ENCODE measurements at places on chromosomes 6 and 20.
A peak's percentile ranks its signal among the peaks of the same experiment; 100 is the strongest.

GRCh38 chr6:157148391-157149323 lies 174.7 kb downstream of the TMEM242 start:
- DNase-seq = no peak

- DNase-seq = no peak
These were observed 84.3 kb upstream of the TMEM181 start for GRCh38 chr6:158475344-158476302.

DNA sequence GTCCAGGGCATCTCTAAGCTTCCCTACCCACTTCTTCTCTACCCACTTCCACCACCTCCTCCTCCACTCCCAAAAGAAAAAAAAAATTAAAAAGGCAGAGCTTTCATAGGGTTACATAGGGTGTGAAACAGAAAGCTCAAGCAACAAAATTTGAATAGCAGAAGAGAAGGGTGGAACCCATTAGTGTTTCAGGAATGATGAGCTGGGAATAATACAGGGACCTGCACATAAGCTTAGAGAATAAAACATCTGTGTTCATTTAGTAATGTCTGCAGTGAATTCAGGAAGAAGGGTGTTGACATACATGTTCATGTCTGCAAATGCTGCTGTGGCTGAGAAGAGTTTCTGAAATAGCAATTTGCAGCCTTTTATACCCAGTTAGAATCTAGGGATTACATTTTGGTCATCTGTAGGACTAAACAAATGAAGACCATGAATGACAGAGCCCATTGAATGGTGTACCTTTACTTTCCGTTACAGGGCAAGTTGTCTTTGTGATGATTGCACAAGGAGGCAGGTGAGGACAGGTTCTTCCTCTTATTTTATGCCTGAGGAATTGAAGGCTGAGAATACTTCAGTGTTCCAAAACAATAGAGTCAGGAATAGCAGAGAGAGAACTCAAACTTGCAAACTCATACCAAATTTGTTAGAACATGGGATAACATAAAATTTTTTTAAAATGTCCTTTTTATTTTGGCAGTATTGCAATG lies 975.1 kb downstream of the TFAP2A start:
- DNase-seq = no peak

- no peak for DNase-seq
These were observed 22.4 kb upstream of the CALHM6 start for GRCh38 chr6:116438590-116439448.

GRCh38 chr6:9612489-9612888 lies 802.4 kb downstream of the TFAP2A start:
- no peak for DNase-seq

DNA sequence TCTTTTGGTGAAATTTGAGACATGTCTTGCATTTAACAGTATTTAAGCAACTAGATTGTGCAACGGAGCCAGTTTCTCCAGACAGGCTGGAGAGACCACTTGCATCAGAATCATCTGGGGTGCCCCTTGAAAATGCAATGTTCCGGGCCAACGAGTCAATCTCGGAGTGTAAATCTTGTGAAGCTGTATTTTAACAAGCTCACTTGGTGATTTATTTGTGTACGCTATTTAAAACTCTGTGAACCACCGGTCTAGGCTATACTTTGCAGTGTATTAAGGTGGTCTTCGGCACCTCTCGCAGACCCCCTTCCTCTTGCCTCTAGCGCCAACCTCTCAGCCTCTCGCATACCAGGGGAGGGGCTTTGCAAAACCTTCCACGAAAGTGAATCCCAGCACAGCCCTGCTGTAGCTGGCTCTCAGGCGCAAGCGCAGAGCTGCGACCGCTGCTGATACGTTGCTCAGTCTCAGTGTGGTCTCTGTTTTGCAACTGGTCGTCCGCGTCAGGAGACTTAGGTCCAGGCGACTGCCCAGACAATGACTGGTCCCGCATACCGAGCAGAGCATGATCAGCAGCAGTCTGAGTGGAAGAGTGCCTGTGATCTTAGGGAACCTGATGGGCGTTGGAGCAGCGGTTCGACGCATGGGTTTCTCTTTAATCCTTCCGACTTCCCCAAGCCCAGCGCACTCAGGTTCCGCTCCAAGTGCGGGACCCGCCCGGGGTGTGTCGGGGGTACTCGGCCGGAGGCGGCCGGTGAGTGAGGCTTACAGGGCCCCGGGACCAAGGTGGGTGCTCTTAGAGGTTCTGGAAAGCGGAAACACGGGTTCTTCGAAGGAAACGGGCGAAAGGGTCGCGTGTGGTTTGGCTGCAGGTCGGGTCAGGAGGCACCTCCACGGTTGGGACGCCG lies at the start of gene ZNF391:
ZNF391 (plus strand) TSS at position 467 of the 905 bp plus-strand sequence. CDS start 11,612 bp downstream, outside the sequence.
- peak; percentile 48 for DNase-seq

- no peak for DNase-seq
These were observed 79.7 kb upstream of the NFATC2 start for GRCh38 chr20:51622004-51622874.

DNA sequence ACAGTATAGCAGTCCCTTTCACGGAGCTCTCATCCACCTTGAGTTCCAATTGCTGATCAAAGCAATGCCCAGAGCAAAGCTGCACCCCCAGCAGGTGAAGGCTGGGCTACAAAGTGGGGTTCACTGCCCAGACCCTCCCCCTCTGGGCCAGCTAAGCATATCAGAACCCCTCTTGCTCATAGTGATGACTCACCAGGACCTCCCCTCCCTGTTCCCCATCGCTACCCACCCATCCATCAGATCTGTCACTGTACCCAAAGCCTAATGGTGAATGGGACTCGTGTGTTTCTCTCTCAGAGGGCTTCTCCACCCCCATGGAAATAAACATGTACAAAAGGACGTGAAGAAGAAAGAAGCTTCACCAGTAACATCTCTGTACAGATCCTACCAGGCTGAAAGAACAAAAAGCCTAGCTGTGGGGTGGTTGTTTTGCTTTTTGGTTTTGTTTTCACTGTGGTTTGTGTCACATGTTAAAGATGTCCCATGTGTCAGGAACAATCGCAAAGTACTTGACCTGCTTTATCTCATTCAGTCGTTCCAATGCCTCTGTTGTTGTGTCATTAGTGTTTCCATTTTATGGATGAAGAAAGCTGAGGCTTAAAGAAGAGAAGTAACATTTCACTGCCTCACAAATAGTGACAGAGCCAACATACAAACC lies 518.5 kb downstream of the CD83 start:
- DNase-seq = no peak

GRCh38 chr6:39295611-39296011 lies 18.6 kb downstream of the KCNK17 start:
- DNase-seq = no peak

- DNase-seq = no peak
These were observed 57.2 kb upstream of the ANKEF1 start for GRCh38 chr20:9977629-9978028.

DNA sequence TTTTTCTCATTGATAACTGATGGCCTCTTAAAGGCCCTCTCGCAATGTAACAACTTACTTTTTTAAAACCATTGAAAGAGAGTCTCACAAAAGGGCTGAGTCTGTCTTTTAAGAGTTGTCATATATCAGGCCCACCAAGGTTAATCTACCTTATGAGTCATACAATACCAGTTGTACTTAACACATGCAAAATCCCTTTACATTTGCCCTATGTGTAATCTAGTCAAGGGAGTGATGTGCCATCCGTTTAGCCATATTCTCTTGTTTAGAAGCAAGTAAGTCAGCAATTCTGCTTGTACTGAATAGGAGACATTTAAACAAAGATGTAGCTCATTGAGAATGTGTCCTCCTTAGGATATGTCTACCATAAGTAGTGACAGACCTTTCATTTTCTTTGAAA lies 143.7 kb downstream of the TENT5A start:
- DNase-seq = no peak

GRCh38 chr20:35908007-35908406 lies 46.3 kb downstream of the SCAND1 start:
- no peak for DNase-seq

- no peak for DNase-seq
These were observed 189.7 kb downstream of the SYNDIG1 start for GRCh38 chr20:24658920-24659660.

DNA sequence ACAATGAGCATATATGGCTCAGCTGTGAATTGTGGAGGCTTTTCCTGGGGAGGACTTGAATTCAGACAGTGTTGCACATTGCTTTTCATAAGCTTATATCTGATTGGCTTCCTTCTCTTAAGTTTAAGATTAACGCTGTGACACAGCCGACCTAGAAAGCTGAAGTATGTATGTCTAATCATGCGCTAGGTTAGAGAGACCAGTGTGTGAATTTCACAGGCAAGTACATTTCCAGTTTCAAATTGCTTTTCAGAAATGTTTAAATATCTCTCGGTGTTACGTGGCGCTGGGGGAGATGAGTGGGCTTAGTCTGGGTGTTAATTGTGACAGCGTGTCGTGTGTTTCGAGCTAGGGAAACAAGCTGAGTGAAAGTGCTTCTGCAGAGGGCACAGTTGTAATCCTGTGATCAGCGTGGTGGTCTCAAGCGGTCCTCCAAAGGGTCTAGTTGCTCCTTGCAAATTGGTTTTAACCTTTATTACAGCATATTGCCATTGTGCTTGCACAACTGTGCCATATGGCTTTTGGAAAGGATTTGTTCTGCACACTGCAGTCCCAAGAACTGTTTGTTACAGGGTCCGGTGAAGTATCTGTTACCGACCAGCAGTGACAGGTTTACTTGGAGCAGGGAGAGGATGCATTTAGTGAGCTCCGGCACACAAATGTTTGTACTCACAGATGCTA lies 166.6 kb downstream of the SASH1 start:
- DNase-seq = no peak

- DNase-seq = no peak
These were observed 74.1 kb upstream of the NAA20 start for GRCh38 chr20:19943061-19943521.

DNA sequence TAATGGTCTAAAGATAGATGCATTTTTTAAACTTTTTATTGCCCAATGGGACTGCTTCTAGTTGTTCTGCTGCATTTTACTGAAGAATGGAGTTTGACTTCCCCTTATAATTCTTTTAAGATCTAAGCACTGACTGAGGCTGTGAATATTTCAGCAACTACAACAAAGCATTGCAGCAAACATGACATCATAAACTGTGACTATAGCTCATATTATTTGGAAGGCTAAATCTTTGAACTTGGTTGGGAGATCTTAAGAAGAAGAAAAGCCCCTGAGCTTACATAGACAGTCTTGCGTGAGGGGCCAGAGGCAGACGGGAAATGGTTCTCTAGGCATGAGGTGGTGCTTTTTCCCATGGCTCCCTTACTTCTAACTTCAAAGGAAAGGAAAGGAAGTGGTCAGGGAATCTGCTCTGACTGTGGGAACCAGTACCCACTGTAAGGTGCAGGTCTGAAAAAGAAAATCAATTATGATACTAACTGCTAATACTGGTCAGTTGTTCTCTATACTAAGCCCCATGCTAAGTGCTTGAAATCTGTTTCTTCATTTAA lies 14.8 kb downstream of the HEY2 start:
- DNase-seq = no peak

DNA sequence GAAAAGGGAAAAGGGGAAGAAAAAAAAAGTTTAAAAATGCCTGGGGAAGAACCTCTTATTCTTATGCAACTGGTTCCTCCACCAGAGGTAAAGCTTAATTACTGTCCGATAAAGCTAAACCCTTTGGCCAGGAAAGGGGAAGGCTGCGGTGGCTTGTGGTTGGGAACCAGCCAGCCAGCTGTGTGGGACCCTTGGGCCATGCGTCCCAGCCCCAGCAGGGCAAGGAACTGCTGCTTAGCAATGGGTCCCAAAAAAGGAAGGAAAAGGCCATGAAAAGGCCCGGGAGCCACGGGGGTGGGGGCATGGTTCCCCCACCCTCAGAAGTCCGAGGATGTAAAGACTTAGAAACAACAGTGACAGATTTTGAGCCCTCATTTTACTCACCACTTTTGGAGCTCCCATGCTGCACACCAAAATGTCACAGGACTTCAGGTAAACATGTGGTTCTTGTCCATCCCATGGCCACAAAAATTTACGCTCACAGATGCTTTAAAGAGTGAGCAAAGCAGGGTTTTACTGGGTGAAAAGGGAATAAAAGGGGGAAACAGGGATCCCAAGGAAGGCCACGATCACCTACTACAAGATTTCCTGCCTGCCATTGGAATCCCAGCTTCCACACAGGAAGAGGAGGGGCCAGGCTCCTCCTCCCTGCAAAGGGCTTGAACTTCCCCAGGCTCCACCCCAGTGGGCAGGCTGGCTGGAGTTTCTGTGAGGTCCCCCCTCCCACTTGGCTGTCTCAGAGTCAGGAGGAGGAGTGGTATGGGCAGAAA lies 1234.7 kb upstream of the GJE1 start:
- DNase-seq = no peak

DNA sequence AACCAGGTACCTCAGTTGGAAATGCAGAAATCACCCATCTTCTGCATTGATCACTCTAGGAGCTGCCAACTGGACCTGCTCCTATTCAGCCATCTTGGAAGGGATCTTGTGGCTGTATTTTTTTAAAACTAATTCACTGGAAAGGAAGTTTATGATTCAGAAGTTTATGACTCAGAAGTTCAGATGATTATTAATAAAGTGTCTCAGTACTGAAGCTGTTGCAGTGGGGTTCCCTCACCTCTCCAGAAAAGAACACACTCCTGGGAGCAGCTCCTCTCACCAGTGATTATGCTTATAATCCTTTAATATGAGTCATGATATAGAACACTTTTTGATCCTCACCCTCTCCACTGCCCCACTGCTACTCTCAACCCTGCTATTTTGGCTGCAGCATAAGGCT lies 291.2 kb upstream of the HS3ST5 start:
- DNase-seq = no peak

DNA sequence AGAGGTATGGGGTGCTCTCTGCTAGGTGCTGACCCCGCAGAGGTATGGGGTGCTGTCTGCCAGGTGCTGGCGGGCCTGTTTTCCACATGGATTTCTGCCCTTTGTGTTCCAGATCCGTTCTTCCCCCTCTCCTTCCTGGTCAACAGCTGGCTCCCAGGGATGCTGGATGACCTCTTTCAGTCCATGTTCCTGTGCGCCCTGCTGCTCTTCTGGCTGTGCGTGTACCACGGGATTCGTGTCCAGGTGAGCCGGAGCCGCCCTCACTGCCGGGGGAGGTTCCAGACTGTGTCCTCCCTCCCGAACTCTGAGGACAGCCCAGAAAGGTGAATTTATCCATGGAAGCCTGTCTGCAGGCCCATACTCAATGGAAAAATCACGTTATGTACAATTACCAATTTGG lies 36.3 kb downstream of the DYNLT1 start:
- no peak for DNase-seq

DNA sequence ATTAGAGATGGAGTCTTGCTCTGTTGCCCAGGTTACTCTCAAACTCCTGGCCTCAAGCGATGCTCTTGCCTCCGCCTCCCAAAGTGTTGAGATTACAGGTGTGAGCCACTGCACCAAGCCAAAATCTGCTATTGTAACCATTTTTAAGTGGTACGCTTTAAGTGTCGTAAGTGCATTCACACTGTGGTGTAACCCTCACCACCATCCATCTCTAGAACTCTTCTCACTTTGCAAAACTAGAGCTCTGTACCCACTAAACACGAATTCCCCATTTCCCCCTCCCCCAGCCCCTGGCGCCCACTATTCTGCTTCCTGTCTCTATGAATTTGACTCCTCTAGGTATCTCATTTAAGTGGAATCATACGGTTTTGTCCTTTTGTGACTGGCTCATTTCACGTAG lies 2.8 kb upstream of the FAM83C start:
- no peak for DNase-seq

GRCh38 chr6:117668736-117669135 lies 6.5 kb upstream of the NUS1 start:
- DNase-seq = no peak

Data from omental fat pad (tissue), 4 donors.